Peyer's patch (tissue), 4 donors: ENCODE measurements at places on chromosomes 2 and 18. TPM values are rescaled to one million over a fixed set of nuclear protein-coding genes. Genes with fewer than 3 reads are reported as not detected.

Gene PDIA6
- total RNA-seq, result 82.4 TPM

- no peak for DNase-seq
Observed at GRCh38 chr18:70387027-70387426, 98.2 kb downstream of the SOCS6 start.

Gene ALLC
- total RNA-seq, result not detected

DNA sequence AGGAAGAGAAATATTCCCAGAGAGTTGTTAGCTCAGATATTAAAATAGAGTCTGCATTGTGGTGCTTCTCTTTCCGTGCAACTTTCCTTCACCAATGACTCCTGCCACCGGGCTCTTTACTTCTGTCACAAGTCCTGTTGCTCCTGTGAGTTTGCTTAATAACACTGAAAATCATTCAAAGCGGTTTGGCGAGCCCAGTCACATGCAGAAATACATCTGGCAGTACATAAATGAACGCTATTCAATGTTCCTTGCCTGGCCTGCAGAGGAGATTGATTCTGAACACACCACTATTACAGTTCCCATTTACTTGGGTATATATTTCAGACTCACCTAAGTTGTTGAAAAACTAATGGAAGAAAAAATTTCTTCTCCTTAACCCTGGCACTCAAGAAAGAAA is 276.6 kb downstream of the ZNF521 start:
- DNase-seq, result no peak

Gene ITGB6
- 9.9 TPM for total RNA-seq

Gene CYS1
- 1.6 TPM for total RNA-seq

Gene DCDC2C
- total RNA-seq, result not detected

DNA sequence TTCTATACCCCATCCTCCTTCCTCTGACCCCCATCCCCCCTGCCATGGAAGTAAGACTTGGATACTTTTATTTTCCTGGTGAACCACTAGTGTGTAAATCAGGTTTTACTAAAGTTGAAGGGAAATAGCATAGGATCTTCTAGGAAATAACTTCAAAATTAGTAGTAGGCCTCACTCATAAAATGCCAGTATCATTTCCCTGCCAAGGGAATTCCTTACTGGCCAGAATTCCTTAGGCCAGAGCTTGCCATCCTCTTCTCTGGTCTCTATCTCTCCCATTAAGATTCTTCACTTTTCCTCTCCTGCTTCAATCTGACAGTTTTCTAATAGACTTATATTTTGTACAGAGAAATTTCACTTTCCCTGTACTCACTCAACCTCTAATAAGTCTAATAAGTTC is 322.8 kb upstream of the TANK start:
- no peak for DNase-seq

GRCh38 chr2:193276069-193276468 is 1081.3 kb upstream of the TMEFF2 start:
- DNase-seq, result no peak

Gene LOXHD1
- 0.83 TPM for total RNA-seq

DNA sequence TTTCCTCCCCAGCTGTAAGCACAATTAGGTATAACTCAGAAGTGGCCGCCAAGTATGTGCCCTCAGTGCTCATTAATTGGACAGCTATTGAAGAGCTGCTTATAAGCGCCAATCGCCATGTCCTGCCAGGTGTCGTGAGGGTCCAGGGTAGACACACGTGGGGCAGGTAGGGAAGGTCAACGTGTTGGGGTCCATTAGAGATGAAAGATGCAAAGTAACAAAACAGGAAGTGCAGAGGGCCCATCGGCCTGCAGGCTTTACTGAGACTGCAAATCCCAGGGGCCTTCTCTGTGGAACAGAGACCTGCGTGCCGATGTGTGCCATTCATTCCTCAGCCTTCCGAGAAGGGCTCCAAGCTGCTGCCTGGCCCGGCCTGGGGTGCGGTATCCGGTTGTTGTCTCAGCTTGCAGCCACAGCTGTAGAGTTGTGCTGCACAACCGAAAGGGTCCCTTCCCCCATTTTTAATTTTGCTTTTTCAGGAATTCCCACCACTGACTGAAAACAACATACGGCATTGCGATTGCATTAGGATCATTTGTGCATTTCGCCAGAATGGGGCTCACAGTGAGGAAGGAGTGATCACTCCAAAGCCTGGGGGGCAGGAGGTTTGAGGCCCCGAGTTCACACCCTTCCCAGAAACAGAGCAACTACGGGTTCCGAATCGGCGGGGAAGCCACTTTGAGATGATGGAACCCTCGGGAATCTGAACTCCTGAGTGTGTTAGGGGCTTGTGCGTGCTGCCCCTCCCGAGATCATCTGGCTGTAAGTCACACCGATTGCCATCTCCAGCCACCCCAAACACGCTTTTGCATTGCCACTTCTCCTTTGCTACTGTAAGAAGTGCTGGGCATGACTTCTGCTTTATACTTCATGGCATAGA is 94.3 kb downstream of the TSHZ1 start:
- no peak for DNase-seq

Gene SLC5A7
- not detected for total RNA-seq

- DNase-seq, result no peak
Observed at GRCh38 chr2:237631801-237632585, 4.6 kb downstream of the LRRFIP1 start.

- DNase-seq, result no peak
Observed at GRCh38 chr2:18593496-18593895, 4.1 kb upstream of the NT5C1B start.

DNA sequence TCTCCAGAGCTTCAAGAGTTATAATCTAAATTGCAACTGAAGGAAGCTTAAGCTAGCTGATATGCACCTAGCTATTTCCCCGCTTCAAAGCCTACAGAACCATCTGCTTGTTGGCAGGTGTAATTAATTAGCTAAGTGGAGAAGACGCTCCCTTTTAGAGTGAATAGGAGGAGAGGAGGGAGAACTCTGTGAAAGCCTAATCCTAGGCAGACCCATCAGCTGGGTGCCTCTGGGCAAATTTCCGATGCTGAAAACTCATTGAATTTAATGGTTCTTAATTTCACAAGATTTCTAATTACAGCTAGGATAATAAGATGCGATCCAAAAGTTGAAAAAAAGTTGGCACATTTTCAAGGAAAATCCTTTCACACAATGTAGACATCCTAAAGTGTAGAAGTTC is 735.9 kb downstream of the ERBB4 start:
- DNase-seq, result no peak

- DNase-seq, result no peak
Observed at GRCh38 chr18:8623549-8624106, 14.4 kb downstream of the RAB12 start.

DNA sequence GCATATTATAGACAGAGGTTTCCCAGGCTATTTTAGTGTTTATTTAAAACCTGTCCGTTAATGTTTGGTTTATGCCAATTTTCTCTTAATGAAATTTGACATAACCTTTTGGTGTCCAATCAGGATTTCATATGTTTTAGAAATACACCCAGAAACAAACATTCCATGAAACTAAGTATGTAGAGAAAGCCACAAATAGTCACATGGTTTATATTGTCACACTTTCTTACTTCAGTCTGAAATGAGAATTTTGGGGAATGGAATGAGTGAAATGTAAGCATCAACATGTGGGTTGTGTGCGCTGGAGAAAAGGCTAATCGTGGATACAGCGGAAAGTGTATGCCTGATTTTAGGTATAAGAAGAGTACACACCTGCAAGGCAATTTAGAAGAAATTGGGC is 277.0 kb upstream of the RAB12 start:
- DNase-seq, result no peak

Gene GREB1
- 2.1 TPM for total RNA-seq

DNA sequence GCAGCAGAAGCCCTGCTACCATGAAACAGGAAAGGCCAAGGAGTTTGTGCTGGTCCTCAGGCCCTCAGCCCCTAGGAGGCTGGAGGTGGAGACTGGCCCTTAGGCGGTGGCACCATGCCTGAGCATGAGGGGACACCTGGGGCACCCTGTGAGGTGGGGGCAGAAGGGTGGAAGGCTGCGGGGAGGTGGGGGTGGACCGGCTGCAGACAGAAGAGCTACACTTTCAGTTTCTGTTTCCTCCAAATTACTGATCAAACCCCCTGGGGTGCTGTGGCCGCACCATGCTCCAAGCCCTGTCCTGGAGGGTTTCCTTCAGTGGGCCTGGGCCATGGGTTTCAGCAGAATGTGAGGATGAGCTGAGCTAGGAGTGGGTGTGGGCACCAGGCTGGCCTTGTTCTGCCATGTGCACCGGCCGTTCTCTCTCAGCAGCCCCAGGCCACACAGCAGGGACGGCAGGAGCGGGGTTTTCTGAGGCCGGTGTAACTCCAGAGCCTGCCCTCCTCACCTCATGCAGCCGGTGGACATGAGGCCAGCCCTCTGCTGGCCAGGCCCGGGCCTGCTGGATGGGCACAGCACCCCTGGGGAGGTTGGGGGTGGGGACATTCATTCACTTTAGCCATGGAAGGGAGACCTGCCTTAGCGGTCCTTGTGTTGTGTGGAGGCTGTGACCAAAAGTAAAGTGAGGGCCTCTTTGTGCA is 51.5 kb downstream of the PLEKHB2 start:
- no peak for DNase-seq

DNA sequence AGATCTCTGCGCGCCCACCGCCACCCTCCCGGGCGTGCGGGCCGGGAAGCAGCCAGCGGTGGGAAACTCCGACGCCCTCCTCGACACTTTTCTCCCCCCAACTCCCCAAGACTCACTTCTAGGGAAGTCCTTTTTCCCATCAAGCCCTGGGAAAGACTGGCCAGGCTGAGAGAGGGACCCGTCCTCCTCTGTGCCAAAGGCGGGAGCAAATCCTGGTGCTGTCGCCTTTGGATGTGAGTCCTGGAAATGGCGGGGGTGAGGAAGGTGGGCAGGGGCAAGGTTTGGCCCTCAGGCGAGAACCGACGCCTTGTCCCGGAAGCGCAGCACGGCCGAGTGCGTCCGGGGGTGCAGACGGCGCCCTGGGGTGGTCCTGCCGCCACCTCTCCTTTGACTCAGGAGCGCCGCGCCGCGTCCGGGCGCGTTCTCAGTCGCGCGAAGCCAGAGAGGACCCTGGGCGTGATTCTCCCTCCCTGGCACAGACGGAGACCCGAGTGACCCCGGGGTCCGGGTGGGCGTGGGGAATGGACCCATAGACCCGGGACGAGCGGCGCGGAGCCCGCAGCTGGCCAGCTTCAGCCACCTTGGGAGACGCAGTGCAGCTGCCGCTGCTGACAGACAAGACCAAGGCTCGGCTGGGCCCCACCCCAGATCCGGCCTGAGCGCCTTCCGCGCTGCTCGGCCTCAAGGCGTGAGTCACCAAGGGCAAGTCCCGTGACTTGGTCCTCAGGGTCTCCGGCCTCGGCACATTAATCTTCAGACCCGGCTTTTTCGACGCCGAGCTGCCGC is 3.5 kb upstream of the LBX2 start:
- peak; percentile 67 for DNase-seq

DNA sequence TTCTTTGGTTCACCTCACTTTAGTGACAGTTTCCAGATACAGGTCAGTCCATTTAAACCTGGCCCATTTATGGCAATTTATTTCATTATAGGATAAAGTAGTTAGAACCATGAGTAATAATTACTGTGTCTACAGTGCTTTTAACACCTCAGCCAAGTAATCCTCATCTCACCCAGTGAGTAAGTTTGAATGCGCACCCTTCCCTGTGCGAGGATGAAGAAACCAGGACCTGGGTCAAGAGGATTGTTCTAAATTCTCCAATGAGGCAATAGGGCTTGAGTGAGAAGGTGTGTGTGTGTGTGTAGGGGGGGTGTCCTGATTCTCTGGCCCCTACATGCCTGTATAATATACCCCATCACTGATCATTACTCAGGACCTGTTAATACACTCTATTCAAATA is 854 bp upstream of the MYO1B start:
- no peak for DNase-seq

- DNase-seq, result no peak
Observed at GRCh38 chr2:191983591-191983990, 136.7 kb upstream of the CAVIN2 start.

- no peak for DNase-seq
Observed at GRCh38 chr2:181684454-181685149, 4.3 kb upstream of the NEUROD1 start.

DNA sequence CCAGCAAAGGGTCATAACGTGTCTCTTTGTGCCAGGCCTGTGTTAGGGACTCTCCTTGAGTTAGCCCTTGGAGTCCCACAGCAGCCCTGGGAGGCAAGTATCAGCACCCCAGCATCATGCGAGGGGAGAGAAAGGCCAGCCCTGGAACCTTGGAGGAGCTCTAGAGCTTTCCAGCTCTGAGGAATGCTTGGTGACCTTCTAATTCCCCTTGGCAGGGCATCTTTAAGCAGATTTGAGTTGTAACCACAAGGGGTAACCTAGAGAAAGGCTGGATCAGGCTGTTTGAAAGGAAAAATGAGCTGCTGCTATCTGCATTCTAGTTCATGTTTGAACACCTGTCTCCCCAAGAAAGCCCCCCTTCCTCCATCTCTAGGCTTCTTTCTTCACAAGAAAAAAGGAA is 23.8 kb upstream of the ODC1 start:
- DNase-seq, result peak; percentile 26

- DNase-seq, result no peak
Observed at GRCh38 chr2:222179592-222179991, 119.2 kb downstream of the PAX3 start.

Gene CNDP1
- not detected for total RNA-seq

GRCh38 chr2:149877074-149877473 is 289.5 kb upstream of the MMADHC start:
- no peak for DNase-seq

GRCh38 chr2:203678971-203679370 is 27.5 kb upstream of the CD28 start:
- no peak for DNase-seq

DNA sequence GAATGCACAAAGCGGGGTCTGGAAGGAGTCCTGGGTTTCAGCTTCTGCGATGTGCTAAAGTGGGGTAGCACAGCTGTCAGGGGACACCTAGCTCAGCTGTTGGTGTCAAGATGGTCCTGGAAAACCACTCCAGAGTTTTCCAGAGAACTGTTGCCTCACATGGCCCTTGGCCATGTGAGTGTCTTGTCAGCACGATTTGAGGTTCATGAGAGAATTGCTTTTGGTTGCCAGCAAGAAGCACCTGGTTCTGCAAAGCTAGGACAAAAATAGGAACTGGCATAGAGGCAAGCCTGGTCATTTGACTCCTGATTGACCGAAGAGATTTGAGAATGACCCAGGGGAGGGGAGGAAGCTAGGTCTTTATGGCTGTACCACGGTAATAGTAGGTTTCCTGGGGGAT is 50.4 kb upstream of the CTLA4 start:
- DNase-seq, result no peak

Gene CXCR1
- total RNA-seq, result not detected

- no peak for DNase-seq
Observed at GRCh38 chr18:59837586-59837985, 62.2 kb upstream of the PMAIP1 start.

Gene CKAP2L
- total RNA-seq, result 0.54 TPM

DNA sequence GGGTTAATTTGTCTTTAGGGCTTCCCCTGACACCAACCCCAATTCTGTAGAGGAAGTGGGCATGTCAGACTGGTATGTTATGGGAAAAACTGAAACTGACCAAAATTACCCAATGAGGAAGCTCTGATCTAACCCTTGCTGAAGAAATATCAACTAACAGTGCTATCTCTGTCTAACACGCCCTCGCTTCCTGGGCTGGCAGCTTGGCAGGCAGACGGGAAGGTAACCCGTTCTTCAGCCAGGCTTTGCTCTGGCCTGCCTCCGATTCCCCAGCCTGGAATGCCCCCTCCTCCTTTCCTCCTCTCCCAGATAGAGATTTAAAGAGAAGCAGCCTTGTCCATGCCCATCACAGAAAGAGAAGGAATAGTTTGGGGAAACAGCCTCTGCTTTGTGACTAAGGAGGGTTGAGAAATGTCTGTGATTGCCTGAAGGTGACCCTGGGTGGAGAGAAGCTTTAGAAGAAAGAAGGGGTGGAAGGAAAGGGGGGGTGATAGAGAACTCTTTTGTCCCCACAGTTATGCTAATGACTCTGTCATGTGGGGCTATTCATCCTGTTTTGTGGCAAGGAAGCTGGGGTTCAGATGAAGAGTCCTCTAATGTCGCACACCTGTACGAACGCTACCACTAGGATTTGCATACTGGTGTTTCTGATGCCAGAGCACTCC is 15.4 kb downstream of the HK2 start:
- DNase-seq, result peak; percentile 59
